Upper lobe of left lung (tissue), 6 donors: ENCODE measurements at places on chromosomes 2 and 18. TPM values are rescaled to one million over a fixed set of nuclear protein-coding genes. Genes with fewer than 3 reads are reported as not detected.

GRCh38 chr2:218029366-218030360, 26.9 kb upstream of the TNS1 start:
- no peak overlapping the region for H3K27ac ChIP-seq
- no peak overlapping the region for H3K4me3 ChIP-seq
- H3K27me3 ChIP-seq, result no peaks in the 10 kb centered on the region
- H3K36me3 ChIP-seq, result no peaks in the 10 kb centered on the region

- no peak for DNase-seq
- H3K4me1 ChIP-seq, result no peaks in the 10 kb centered on the region
- H3K36me3 ChIP-seq, result no peaks in the 10 kb centered on the region
Observed at GRCh38 chr2:129769185-129769991, 210.1 kb upstream of the RAB6C start.

DNA sequence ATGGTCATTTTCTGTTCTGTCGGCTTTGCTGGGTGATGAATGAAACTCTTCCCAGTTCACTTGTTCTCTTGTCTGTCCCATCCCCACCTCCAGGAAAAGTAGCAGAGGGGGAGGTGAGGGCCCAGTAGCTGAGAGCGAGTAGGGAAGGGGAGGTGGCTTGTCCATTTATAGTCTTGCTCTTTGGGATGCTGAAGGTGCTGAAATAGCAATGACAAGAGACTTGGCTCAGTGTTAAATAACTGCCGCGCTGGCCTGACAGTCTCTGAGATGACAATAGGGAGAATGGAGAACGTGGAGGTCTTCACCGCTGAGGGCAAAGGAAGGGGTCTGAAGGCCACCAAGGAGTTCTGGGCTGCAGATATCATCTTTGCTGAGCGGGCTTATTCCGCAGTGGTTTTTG, at the start of gene SMYD1:
TSS of gene SMYD1 (plus strand) at position 228 of the 400 bp plus-strand sequence. CDS start at position 268, 40 bp downstream.
- no peak within 1 kb of the TSS for H3K27ac ChIP-seq
- no peaks in the 10 kb centered on the region for H3K27me3 ChIP-seq
- DNase-seq, result no peak
- no peak within 1 kb of the TSS for H3K4me3 ChIP-seq
- no peaks in the 10 kb centered on the region for H3K4me1 ChIP-seq

DNA sequence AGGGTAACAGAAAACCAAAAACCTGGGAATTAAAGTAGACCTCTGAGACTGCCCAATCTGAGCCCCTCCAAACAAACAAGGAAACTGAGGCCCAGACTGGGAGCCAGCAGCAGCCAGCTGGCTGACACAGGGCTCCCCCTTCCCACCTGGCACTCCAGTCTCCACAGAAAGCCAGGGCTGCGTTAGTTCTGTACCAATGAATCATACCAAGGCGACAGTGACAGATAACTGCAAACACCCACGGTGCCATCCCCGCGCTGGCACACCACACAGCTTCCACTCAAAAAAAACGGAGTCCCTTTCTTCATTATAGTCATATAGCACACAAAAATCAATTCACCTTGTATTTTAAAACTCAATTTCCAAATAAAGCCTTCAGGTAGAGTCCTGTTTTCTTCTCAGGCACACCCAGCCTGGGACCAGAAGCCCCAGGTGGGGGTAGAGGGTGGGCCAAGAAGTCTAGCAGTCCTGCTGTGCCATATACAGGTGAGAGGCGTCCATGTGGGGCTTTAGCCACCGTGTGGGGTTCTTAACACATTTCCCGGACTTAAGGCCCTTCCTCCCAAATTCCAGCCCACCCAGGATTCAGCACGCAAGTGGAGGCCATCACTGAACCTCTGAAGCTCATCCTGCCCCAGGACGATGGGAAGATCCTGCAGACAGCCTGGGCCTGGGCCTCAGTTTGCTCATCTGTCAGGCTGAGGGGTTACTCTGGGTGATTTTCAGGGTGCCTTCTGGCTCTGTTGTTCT, 1.2 kb downstream of the PER2 start:
- no peaks in the 10 kb centered on the region for H3K27me3 ChIP-seq
- H3K27ac ChIP-seq, result peak overlapping the region; percentile 89

DNA sequence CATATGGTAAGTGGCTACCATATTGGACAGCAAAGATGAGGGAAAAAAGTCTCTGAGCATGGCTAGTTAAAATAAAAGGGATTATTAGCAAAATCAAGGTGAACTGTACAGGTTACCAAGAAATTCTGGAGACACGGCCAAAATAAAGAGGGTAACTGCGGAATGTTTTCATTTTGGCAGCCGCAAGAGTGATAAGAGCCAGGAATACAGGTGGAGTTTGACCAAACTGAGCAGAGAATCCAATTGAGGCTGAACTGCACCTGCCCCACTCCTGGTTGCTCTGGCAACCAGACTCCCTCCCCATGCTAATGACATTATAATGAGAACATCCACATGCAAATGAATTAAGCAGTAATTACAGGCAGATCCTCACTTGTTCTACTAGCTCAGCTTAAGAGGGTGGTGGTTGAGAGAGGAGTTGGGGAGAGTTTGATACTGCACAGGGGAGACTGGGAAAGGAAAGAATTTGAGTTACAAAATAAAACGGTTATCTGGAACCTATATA, 18.8 kb upstream of the EPHA4 start:
- H3K4me1 ChIP-seq, result no peaks in the 10 kb centered on the region
- H3K4me3 ChIP-seq, result no peak overlapping the region
- no peaks in the 10 kb centered on the region for H3K36me3 ChIP-seq
- H3K27ac ChIP-seq, result no peak overlapping the region

GRCh38 chr2:119174216-119174992, 15.9 kb upstream of the C1QL2 start:
- no peak overlapping the region for H3K27ac ChIP-seq
- peak; percentile 35 for DNase-seq
- no peak overlapping the region for H3K4me3 ChIP-seq
- H3K4me1 ChIP-seq, result no peaks in the 10 kb centered on the region
- no peaks in the 10 kb centered on the region for H3K36me3 ChIP-seq
- no peaks in the 10 kb centered on the region for H3K27me3 ChIP-seq

The MOCOS gene
- total RNA-seq, result 4.6 TPM
